ENCODE measurements at places on chromosomes 5 and 9.

DNA sequence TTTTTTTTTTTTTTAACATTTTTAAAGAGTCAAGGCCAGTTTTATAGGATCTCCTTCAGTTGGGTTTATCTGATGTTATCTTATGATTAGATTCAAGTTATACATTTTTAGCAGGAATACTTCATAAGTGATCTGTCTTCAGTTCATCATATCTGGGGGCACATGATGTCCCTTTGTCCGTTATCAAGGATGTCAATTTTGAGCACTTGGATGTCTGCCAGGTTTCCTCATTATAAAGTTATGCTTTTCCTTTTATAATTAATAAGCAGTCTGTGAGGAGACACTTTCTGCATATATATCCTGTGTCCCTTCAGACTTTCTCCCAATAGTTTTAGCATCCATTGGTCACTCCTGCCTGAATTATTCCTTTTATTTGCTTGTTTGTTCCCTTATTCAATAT lies 11.8 kb downstream of the HDHD3 start:
- no peak for DNase-seq

- peak; percentile 57 for DNase-seq
These were observed 10.8 kb upstream of the CCDC69 start for GRCh38 chr5:151234476-151235238.

GRCh38 chr5:15442193-15442570 lies 57.8 kb upstream of the FBXL7 start:
- no peak for DNase-seq

DNA sequence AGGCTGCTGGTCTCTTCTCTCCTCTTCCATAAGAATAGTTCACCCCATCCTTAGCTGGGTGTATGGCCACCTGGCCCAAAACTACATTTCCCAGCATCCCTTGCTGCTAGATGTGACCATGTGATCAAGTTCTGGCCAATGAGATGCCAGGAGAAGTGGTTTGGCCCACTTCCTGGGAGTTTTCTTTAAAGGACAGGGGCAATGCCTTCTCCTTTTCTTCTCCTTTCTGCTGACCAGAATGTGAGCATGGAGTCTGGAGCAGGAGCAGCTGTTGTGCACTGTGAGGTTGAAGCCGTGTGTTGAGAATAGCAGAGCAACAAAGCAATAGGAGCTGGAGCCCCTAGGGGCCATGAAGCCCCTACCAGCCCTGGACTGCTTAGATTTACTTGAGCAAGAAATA lies 36.8 kb downstream of the C9orf50 start:
- DNase-seq, result peak; percentile 71

DNA sequence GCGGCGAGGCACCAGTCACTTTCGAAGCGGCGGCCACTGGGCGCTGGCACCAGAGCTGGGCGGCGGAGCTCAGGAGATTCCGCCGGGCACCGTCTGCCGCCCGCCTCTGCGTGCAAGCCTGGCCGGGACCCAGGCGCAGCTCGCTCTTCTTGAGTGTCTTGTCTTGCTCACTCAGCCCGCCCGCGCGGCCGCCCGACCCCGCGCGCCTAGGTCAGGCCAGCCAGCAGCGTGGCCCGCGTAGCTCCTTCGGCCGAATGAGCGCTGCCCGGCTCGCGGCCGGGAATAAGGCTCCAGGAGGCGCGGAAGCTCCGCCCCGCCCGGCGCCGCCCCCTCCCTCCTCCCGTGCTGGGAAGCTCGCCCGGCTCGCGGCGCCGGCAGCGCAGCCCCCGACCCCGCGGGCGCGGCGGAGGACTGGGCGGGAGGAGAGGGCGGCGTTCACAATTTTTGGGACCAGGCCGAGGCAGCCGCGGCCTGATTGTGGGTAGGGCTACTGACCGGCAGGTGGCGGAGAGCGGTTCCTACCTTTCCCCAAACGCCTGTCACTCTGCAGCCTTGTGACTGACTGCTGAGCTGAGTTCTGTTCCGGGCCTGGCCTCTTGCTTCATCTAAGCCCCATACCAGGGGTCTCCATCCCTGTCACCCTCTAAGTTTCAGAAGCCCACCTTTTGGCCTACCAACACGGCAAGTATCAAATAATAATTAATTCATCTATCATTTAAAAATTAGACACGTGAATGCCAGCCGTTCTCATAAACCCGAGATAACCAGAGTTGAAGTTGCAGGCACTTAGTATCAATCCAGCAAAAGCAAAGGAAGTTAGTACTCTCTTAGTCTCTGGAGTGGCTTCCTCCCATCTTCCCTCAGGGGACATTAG lies at the start of gene HBEGF:
TSS of gene HBEGF (minus strand) at position 256 of the 874 bp plus-strand sequence. CDS start 275 bp downstream, outside the sequence.
- peak; percentile 39 for DNase-seq
